Activated CD4-positive, alpha-beta T cell treated with anti-CD3 and anti-CD28 coated beads, Interleukin-2, Interleukin-4, amounts not matched to agents 100 ng/mL and 50 ng/mL, durations not matched to agents 16 hours and 8 hours (primary cell): ENCODE measurements at places on chromosomes 4 and X.

GRCh38 chrX:85903692-85904471, 143.5 kb downstream of the CHM start:
- no peak for DNase-seq

GRCh38 chrX:46648660-46649059, 75.1 kb downstream of the CHST7 start:
- DNase-seq = no peak

- no peak for DNase-seq
Measured at GRCh38 chr4:82809619-82810018, 11.0 kb upstream of the SCD5 start.

DNA sequence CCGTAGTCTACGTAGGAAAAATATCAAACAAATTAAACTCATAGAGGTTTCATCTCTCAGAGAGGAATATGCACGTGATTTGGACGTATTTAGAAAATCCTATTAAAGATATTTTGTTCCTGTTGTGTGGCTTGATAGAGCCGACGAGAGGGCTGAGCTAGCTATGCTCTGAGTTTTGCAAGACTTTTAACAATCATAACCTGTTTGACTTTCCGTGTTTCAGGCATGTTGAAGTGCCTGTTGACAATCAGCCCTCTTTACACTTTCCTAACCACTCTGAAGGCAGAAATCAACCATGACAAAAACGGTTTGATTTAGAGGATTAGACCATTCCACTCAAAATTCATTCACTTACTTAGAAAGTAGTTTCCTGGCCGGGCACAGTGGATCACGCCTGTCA, 297.3 kb downstream of the ASMT start:
- DNase-seq = no peak

- no peak for DNase-seq
Measured at GRCh38 chr4:174358410-174358809, 74.7 kb downstream of the CEP44 start.

DNA sequence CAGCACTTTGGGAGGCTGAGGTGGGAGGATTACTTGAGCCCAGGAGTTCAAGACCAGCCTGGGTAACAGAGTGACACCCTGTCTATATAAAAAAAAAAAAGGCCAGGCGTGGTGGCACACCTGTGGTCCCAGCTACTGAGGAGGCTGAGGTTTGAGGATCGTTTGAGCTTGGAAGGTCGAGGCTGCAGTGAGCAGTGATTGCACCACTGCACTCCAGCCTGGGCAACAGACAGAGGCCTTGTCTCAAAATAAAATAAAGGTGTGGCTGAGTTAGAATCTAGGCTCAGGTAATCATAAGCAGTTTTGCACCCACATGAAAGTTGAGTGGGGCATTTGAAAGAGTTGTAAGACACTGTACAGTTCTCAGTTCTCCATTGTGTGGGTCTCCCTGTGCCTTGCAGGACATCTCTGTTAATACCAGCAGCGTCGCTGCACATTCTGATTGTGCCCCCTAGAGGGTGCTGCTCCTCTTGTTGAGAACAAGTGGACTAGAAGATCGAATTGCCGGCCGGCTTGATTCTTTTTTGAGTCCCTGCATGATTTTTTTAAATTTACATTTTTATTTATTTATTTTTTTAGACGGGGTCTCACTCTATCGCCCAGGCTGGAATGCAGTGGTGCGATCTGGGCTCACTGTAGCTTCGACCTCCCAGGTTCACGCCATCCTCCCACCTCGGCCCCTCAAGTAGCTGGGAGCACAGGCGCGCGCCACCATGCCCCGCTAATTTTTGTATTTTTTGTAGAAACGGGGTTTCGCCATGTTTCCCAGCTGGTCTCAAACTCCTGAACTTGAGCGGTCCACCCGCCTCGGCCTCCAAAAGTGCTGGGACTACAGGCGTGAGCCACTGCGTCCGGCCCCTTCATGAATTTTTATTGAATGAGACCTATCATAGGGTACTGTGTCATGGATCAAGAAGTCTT, 73.6 kb upstream of the RBMX start:
- DNase-seq = peak; percentile 67

- DNase-seq = no peak
Measured at GRCh38 chr4:92305148-92305877, 1.5 kb downstream of the GRID2 start.

DNA sequence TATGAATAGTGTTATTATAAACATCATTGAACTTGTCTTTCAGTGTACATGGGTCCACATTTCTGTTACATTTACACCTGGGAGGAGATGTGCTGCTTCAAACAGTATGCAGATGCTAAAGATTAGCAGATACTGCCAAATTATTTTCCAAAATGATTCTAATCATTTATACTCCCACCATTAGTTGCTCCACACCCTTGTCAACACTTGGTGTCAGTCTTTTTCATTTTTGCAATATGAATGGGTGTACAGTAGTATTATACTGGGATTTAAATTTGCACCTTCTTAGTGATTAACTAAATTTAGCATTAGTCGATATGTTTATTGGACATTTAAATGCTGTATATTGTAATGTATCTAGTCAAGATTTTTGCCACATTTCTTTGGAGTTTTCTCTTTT, 131.6 kb upstream of the GRID2 start:
- no peak for DNase-seq

DNA sequence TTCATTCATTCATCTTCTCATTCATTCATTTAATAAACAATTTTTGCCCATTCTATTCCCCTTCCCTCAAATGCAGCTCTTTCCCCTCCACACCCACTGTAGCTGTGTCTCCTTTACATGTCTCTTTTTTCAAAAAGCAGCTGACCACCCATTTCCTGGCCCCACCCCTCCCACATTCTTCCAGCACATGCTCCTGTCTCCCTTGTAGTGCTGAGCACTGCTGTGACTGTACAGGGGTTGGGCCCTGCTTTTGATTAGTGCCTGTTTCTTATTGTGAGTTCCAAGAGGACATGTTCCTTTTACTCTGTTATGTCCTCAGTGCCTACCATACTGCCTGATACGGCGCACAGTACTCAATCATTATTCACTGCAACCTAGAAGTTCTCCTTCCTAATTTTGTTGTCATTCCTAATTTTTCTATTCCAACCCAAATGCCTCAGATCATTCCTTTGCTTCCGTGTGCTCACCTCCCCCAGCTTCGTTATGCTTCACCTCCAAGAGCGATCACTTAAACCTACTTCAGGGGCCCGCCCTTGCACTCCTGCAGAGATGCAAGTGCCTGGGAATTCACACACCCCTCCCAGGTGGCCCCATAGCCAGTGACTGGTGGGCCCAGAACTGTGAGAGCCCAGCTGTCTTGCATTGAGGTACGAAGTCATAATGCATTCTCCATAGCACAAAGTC, 152.2 kb downstream of the STK32B start:
- DNase-seq = no peak

GRCh38 chr4:77384094-77384493, 221.5 kb upstream of the CXCL13 start:
- DNase-seq = no peak

DNA sequence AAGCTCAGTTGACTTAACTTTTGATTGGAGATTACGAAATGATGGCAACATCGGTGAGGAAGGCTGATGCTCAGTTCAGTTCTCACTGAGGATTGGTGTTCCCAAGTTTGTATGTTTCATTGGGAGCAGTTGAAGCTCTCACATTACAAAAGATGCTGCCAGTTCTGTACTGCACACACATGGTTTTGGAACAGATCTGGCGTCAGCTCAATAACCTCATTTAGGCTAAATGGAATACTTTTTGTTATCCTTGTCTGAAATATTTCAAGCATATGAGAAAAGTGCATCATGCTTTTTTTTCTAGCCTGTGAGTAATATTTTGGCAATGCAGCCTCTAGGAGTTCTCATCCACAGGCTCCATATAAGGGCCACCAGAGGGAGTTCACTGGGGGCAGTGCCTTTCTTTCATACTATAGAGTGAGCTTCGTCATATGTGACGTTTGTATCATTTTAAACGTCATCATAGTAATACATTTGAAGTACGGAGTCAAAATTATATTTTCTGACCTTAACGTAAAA, 4.1 kb downstream of the ENPEP start:
- no peak for DNase-seq

DNA sequence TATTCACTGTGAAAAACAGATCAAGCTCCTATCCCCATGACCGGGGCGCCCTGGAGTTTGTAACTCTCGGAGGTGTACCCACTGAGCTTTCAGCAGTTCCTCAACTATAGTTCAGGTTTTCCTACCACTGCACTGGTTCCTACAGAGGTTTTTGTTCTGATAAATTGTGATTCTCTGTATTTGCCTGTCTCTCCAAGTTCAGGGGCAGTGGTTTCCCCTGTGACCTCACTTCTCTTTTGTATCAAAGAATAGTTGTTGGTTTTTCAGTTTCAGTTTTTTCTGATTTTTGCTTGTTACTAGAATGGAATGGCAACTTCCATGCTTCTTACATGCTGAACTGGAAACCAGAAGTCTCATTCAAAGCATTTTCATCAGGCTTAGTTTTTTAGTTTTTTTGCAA, 56.8 kb upstream of the PLS3 start:
- no peak for DNase-seq

- no peak for DNase-seq
Measured at GRCh38 chr4:90142081-90142480, 14.9 kb downstream of the CCSER1 start.

- DNase-seq = no peak
Measured at GRCh38 chrX:74788545-74789086, 136.6 kb downstream of the NEXMIF start.

- DNase-seq = no peak
Measured at GRCh38 chrX:13695601-13696115, 6.7 kb downstream of the RAB9A start.

- DNase-seq = no peak
Measured at GRCh38 chr4:98945297-98945850, 16.4 kb upstream of the EIF4E start.
